Activated naive CD4-positive, alpha-beta T cell treated with anti-CD3 and anti-CD28 coated beads, Interleukin-2, amount 50 U/mL, for 16 hours (primary cell): ENCODE measurements at places on chromosomes 12 and 14.
A peak's percentile ranks its signal among the peaks of the same experiment; 100 is the strongest.

DNA sequence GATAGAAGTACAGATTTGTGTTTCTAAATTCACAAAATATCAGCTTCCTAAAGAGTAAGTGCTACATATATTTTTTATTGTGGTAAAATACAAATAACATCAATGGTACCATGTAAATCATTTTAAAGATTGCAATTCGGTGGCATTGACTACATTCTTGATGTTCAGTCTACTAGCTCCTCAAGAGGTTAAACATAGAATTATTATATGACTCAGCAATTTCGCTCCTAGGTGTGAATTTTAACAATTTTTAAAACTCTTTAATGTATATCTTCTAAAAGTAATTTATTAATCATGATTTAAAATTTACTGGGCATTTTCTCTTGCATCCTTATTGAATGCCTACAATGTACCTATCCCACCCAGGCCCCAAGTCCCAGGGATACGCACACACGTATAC is 29.8 kb upstream of the OAS1 start:
- no peak for DNase-seq

- no peak for DNase-seq
These were observed 149.0 kb downstream of the TGFB3 start for GRCh38 chr14:75832621-75833297.

DNA sequence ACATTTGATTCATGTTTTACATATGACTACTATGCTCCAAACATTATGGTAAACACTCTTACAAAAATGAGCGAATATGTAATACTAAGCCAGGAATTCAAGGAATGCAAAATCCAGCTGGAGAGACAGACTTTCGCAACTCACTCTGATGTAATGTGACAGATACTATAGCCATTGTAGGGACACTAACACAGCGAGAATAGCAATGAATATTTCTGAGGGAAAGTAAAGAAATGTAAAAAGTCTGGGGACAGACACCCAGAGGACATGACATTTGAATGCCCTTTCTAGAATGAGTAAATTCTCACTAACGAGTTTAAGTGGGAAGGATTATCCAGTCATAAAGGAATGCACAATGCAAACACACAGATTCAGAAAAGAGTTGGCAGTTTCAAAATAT is 121.9 kb downstream of the PIK3C2G start:
- DNase-seq = no peak

DNA sequence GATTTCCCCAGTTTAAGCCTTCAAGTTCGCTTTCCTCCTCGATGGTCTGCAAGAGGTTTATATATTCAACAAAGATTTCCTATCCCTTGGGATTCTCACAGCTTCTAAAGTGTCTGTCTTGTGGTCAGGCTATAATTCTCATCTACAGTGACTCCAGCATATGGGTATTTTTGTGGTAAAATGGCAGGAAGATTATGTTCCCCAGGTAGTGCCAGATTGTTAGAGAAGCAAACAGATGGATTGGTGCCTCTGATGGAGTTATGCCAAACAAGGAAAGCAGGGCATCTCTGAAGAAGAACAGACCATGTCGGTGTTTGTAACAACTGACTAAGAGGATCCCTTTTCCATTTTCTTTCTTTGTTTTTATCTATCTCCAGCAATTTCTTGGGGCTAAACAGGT is 5.5 kb upstream of the CCDC175 start:
- DNase-seq = no peak

DNA sequence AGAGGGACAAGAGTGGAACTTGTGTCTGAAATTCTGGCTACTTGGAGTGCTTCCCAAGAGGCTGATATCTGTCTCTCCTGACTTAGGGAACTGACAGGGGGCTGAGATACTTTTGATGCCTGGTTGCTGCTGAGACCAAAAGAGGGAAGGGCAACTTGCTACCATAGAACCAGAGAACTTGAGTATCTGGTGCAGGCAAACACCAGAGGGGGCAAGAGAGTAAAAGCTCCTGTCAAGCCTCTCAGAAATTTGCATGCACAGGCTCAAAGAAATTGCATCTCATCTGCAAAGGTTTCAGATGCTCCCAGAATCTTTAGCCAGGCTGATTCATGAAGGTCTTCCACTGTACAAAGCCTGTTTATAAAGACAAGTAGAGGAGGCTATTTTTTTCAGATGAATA is 391.3 kb upstream of the FOXG1 start:
- no peak for DNase-seq

GRCh38 chr14:62081012-62081612 is 318.9 kb downstream of the SNAPC1 start:
- DNase-seq = no peak

- peak; percentile 12 for DNase-seq
These were observed 834 bp downstream of the COCH start for GRCh38 chr14:30874999-30875787.

DNA sequence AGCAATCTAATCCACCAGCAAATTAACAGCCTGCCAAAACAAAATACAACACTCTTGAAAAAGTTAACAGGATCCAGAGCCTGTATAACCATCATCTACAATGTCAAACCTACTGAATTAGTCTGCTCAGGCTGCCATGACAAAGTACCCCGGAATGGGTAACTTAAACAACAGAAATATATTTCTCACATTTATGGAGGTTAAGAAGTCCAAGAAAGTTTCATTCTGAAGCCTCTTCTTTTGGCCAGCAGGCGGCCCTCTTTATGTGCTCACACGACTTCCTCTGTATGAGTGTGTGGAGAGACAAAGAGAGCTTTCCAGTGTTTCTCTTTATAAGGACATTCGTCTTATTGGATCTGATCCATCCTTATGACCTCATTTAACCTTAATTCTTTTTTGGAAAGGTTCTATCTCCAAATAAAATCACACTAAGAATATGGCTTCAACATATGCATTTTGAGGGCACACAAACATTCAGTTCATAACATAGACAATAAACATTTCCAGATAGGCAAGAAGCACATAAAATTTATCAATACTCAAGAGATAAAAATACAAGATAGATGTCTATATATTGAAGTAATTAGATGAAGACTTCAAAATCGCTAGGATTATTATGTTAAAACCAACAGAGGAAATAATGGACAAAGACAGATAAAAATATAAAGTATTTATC is 5.9 kb upstream of the RERG start:
- peak; percentile 14 for DNase-seq

- no peak for DNase-seq
These were observed 140.6 kb downstream of the ETNK1 start for GRCh38 chr12:22765421-22766130.

- no peak for DNase-seq
These were observed 366.7 kb downstream of the GALC start for GRCh38 chr14:87626266-87626665.
